ENCODE measurements at places on chromosomes 1 and 21. TPM values are rescaled to one million over a fixed set of nuclear protein-coding genes. Genes with fewer than 3 reads are reported as not detected.

Gene DIO1
- not detected for total RNA-seq

Gene AMPD2
- 49.4 TPM for total RNA-seq

Gene SYCP1
- not detected for total RNA-seq

Gene ZSWIM5
- total RNA-seq = 22.6 TPM

Gene CRB1
- 27.5 TPM for total RNA-seq

Gene THEM5
- not detected for total RNA-seq

Gene WNT2B
- total RNA-seq = 2.8 TPM

Gene BATF3
- 8.0 TPM for total RNA-seq

Gene CELA2B
- total RNA-seq = not detected

Gene OBSCN
- 42.4 TPM for total RNA-seq

Gene GSTM1
- total RNA-seq = not detected

Gene PARK7
- 112 TPM for total RNA-seq

Gene CFHR2
- total RNA-seq = not detected

Gene CCDC30
- 15.4 TPM for total RNA-seq

Gene FAM151A
- not detected for total RNA-seq

Gene OXCT2
- total RNA-seq = 0.47 TPM

Gene SPOCD1
- total RNA-seq = not detected

Gene PLA2G2D
- total RNA-seq = not detected

Gene RNF19B
- 37.9 TPM for total RNA-seq

Gene KPRP
- not detected for total RNA-seq

Gene EFNA3
- 7.6 TPM for total RNA-seq

Gene SLC19A2
- total RNA-seq = 31.5 TPM

Gene RSRP1
- 62.2 TPM for total RNA-seq

Gene CFHR1
- 0.94 TPM for total RNA-seq

Gene IQGAP3
- 1.1 TPM for total RNA-seq

Gene PEX10
- 21.2 TPM for total RNA-seq

Gene RAD54L
- total RNA-seq = 1.1 TPM

Gene PADI4
- not detected for total RNA-seq
